ENCODE measurements at places on chromosomes 4 and X.

GRCh38 chr4:40662962-40663604 is 33.4 kb upstream of the RBM47 start:
- peak; percentile 40 for DNase-seq

- DNase-seq, result no peak
These were observed 64.1 kb upstream of the UBQLN2 start for GRCh38 chrX:56499372-56499771.

DNA sequence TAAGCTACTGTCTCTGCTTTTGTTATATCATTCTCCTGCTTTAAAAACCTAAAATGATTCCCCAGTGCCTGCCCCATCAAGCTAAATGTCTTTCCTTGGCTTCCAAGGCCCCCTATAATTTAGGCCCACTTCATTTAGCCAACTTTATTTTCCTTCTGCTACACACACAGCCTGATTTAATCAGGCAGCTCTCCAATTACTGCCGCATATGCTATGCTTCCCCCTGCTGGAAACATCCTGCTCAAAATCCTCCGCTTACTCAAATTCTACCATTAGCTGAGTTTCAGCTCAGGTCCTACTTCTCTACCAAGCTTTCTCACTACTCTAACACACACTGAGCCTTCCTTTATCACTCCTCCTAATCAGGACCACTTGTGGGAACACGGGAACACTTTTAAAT is 17.0 kb downstream of the LAMP2 start:
- no peak for DNase-seq

DNA sequence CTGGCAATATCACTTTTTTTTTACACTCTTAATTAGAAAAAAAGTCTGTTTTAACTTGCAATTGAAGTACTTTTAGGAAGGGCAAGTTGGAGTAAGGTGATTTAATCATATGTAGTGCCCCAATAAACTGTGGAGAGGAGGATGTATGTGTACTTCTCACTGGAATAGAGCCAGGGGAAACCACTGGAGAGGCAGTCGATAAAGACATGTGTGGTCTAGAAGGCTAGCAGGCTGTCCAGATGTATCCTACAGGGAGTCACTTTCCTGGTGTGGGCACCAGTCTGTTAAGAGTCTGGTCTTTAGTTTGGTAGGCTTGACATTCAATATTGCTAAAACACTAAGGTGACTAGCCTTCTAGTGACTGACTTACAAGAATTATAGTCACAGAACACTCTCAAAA is 9.6 kb upstream of the SGMS2 start:
- no peak for DNase-seq

Measured in HS-5 (cell line).